ENCODE measurements at places on chromosomes 6 and 20.

DNA sequence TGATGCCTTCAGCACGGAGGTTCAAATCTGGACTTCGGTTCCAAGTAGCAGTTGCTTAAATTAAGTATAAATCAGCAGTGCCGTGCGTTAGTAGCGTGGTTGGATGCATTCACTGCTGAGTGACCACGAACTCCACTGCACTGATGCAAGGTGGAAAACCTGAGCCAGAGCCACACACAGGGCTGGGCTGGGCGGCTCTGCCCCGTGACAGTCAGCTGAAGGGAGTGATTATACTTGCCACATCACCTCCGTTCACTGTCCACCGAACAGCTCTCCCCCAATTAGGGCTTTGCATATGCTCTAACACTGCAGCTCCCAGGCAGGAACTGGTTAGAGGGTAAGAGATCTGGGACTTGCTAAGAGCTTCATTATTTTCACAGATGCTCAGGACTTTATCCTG lies 22.2 kb downstream of the PPP1R3G start:
- no peak for DNase-seq

DNA sequence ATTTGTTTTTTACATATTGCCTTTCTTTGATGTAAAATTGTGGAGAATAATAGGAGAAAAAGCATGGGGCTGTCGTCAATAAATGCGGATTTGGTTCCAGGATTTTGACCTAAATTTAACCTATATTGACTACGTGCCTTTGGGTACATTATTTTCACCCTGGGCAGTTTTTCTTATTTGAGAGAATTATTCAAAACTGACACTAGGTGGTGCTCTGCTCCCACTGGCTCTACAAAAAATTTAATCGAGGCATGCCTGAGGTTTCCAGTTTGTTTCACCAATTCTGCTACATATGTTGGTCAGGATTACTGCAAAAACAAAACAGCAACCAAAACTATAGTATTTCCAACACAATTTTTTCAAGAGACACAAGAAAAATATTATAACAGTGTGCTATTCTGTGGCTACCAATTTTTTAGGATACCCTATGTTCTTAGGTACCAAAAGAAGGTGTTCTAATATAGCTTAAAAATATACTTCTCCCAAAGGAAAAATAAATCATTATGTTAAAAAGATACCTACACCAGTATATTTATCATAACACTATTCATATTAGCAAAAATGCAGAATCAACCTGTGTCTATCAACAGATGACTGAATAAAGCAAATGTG lies 48.6 kb upstream of the FABP7 start:
- DNase-seq: no peak

DNA sequence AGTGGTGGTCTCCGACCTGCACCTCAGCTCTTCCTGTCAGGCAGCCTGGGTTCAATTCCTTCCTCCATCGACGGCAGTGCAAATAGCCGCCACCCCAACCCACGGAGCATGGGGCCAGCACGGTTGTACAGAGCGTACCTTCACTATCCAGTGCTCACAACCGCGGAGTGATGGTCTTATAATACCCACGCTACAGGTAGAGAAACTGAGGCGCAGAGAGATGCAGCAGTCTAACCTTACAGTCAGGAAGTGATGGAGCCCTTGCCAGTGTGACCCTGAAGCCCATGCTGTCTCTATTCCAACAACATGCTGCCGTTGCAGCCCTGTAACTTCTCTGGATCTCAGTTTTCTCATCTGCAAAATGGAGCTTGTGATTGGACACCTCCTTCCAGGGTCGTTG lies 11.0 kb downstream of the SCRT2 start:
- DNase-seq: no peak

- no peak for DNase-seq
Measured at GRCh38 chr6:130696806-130697205, 130.4 kb upstream of the SMLR1 start.

GRCh38 chr6:44304282-44305199 lies 8.6 kb downstream of the AARS2 start:
- DNase-seq: no peak

DNA sequence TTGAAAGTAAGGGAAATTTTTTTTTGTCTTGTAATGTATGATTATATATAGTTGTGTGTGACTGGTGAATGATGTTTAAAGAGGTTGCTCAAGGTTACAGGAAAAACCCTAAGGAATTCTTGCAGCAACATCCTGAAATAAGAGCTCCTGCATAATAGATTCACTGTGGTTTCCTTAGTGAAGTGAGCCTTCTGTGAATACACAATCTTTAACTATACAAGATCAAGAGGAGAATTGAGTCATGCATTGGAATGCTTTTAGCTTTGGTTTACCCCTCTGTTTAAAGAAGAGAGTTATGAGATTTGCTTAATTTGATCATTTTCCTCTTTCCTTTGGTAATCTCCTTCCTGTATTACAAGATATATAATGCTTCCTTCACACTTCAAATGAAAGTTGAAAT lies 141.6 kb upstream of the EYA4 start:
- no peak for DNase-seq

GRCh38 chr20:44897133-44897532 lies 11.6 kb downstream of the YWHAB start:
- no peak for DNase-seq

GRCh38 chr20:15578113-15578512 lies 995.1 kb downstream of the KIF16B start:
- DNase-seq: no peak

DNA sequence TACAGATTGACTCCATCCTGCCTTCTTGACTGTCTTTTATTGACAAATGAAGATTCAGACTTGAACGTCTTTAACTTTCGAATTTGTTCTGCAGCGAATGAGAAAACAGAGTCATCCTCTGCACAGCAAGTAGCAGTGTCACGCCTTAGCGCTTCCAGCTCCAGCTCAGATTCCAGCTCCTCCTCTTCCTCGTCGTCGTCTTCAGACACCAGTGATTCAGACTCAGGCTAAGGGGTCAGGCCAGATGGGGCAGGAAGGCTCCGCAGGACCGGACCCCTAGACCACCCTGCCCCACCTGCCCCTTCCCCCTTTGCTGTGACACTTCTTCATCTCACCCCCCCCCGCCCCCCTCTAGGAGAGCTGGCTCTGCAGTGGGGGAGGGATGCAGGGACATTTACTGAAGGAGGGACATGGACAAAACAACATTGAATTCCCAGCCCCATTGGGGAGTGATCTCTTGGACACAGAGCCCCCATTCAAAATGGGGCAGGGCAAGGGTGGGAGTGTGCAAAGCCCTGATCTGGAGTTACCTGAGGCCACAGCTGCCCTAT lies 12.2 kb downstream of the BRD2 start:
- no peak for DNase-seq

DNA sequence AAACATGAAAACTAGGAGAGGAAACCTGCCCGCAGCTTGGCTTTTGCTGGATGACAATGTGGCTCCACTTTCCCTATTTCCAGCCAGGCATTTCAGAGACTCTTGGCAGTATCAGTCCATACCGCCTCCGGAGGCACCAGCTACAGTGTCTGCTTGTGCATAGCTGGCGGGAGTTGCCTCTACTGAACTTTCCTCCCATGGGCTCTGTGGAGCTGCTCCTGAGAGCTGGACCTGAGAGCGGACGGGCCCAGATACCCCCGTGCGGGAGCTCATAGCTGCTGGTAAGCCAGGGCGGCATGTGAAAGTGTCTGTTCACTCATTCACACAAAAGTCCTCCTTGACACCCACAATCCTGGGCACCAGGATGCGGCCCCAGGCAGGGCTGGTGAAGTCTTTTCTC lies 130.3 kb upstream of the PMEPA1 start:
- peak; percentile 37 for DNase-seq

- DNase-seq: no peak
Measured at GRCh38 chr6:68042339-68043121, 592.6 kb upstream of the ADGRB3 start.

DNA sequence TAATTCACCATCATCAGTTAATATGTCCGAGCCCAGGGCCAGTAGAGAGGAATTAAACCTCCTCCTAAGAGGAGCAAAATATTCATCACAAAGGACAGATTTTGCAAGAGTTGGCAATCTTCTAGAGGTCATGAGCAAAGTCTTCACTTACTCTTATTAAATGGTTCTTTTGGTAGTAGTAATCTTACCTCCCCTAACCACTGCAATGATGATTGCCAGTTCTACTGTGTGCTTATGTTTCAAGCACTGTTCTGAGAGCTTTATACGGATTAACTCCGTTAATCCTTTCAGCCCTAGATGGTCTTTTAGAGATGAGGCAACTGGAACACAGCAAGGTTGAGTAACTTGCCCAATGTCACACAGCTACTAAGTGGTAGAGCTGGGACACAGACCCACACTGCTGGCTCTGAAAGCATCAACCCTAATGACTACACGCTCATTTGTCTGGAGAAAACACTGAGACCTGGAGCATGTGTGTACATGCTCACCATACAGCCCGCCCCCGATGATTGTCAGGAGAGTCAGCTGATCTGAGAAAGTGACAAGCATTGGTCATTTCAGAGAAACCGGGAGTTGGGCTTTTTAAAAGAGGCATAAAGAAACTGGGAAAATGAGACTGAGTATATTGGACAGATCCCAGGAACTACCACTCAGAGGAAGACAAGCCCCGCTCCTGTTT lies 276.0 kb downstream of the NRN1 start:
- DNase-seq: no peak
